ENCODE measurements at places on chromosomes 13 and 19.

DNA sequence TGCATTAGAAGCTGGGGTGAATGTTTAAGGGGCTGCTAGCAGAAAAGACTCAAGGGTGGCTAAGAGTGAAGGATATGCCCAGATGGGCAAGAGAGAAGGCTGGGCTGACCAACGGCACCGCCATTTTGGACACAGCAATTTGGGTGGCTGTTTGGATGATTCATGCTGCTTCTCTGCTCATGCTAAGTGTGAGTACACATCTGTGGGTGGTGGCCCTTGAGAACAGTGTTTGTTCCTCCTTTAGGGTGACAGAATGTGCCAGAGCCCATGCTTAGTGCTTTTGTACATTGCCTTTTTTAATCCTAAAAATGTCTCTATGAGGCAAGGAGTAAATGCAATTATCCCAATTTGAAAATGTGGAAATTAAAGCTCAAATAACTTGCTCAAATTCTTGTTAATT lies 9.8 kb downstream of the CBY2 start:
- peak; percentile 68 for DNase-seq

DNA sequence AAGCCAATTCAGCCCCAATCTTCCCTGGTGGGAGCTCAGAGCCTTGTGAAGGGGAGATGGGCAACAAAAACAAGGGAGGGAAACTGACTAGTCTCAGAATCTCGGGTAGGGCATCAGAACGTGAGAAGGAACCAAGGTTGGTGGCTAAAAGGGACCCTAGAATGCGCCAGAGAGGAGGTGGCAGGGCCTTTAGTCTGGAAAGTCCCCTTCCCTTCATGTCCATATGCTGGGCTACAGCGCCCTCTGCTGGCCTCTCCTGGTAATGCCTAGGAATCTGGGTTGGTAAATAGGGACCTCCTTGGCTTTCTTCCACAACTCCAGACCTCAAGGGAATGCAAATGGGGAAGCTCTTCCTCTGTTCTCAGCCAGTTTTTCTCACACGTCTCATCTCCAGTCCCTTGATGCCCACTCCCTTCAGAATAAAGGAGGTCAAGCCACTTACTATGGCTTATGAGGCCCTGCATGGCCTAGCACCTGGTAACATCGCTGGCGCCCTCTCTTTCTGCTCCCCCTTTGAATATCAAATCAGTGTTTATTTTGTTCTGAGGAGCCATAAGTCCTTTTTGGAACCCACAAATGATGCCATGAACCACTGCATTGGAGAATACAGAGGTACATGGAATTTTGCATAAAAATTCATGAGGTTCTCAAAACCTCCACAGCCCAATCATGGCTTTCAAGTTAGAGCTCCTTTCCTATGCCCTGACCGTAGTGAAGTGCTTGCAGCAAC lies 1.4 kb upstream of the CCDC97 start:
- DNase-seq, result peak; percentile 96

- peak; percentile 14 for DNase-seq
Observed at GRCh38 chr13:23268441-23268840, 87.7 kb downstream of the SGCG start.

- DNase-seq, result no peak
Observed at GRCh38 chr19:29635963-29636362, 29.3 kb upstream of the PLEKHF1 start.

GRCh38 chr19:4815426-4816201 lies 15.9 kb downstream of the TICAM1 start:
- peak; percentile 90 for DNase-seq

- DNase-seq, result no peak
Observed at GRCh38 chr13:78655906-78656305, 3.0 kb downstream of the OBI1 start.

DNA sequence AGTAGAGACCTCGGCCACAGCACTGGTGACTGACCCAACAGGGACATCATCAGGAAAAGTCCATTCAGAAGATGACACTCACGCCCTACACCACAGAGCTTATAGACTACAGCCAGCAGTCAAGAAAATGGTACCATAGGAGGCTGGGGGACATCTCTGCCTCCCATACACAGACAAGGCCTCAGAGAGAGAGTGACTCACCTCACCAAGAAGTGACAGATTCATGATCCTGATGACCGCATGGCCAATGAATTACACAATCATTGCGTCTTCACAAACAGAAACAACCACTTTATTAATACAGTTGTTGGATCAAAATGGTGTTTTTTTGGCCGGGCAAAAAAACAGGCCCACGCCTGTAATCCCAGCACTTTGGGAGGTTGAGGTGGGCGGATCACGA lies 260.8 kb upstream of the TSHZ3 start:
- DNase-seq, result no peak

DNA sequence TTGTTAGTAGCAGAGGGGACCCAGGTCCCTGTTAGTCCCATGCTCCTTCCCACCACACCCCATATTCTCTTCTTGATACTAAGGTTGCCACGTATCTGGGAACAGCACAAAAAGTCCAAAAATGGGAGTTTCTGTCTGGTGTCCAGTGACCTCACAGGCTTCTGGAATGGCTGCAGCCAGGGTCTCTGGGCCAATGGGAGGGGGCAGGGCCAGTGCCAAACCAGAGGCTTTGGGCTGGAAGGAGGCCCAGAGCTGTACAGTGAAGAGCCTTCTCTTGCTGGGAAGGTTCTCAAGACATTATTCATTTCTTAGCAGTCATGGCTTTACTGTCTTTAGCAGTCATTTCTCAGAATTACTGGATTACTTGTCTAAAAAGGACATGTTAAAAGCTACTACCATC lies 119.2 kb downstream of the FRY start:
- DNase-seq, result no peak

DNA sequence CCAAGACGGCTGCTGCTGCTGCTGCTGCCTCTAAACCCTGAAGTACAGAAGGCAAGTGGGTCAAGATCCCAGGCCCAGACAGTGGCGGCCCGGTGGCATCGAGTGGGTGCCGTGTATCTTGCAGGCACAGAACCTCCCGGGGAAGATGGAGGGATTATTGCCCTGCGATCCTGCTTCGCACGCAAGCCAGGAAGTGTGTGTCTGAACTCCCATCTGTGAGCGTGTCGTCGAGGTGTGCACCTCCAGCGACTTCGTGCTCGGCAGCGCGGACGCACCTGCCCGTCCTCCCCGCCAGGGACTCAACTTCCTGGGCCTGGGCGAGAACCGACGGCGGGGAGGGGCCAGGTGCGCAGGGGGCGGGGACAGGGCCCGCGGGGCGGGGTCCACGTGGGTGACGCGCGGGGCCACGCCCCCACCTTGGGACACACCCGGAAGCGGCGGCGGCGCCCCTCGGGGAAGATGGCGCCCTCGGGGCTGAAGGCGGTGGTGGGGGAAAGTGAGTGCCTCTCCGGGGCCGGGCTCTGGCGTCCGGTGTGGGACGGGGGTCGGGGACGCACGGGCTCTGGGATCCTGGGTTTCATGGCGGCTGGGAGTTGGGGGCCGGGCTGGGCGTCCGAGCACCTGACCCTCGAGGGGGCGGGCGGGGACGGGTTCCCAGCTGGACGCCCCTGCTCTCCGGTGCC lies at the start of gene STXBP2:
STXBP2 (plus strand) TSS at position 420 of the 683 bp plus-strand sequence; CDS start at position 460, 40 bp downstream.
- DNase-seq, result peak; percentile 89

DNA sequence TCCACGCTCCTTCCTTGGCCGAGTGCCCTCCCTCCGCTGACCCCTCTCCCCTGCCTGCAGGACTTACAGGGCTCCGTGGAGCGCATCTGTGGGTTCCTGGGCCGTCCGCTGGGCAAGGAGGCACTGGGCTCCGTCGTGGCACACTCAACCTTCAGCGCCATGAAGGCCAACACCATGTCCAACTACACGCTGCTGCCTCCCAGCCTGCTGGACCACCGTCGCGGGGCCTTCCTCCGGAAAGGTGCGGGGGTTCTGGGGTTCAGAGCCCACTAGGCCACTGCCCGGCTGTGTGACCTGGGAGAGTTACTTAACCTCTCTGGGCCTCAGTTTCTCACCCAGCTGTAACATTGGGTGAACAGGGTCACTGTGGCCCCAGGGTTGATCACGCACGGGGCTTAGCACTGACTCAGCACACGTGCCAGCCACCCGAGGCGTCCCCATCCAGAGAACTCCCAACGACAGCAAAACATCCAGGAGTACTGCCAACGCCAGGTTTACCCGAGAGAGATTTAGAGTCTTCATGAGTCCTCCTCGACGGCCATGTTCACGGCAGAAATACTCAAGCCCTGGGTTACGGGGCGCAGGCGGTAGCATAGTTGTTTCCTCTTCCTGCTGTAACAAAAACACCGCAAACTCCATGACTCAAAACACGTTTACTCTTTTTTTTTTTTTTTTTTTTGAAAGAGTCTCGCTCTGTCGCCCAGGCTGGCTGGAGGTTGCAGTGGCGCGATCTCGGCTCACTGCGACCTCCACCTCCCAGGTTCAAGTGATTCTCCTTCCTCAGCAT lies 9.7 kb upstream of the SPACA4 start:
- DNase-seq, result no peak

GRCh38 chr13:106104281-106104901 lies 431.1 kb downstream of the EFNB2 start:
- DNase-seq, result no peak

DNA sequence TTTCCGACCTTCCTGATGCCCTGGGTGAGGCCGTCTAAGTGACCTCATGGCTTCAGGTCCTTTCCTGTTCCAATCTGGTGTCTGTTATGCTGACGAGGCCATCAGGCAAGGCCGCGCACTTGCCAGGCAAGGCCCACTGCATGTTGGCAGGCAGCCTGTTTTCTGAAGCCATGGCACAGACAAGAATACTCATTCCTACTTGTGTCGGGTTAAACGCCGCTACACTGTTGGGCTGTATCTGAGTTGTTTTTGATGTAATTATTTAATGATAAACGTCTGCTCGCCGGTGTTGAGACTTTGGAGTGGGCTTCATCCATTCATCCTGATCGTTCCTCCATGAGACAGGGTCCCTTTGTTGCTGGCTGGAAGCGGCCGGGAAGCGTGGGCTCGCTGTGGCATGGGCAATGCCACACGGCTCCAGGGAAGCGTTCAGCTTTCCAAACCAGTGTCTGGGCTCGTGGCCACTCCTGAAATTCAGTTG lies 92.1 kb downstream of the ATP11A start:
- no peak for DNase-seq

DNA sequence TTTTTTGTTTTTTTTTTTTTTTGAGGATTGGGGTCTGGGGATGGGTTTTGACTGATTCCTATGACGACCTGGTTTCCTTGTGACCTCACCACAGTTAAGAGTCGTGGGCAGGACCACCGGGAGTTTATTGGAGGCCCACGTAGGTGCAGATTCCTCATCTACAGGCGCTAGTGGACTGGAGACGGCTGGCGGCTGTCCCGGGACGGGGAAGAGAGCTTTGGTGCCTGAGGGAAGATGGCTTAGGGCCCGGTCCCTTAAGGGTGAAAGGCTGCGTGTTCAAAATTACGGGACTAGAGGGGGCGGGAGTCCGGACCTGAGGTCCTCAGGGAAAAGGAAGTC lies 682 bp upstream of the TEAD2 start:
- peak; percentile 11 for DNase-seq

GRCh38 chr13:94974015-94974951 lies 261.9 kb upstream of the SOX21 start:
- no peak for DNase-seq

GRCh38 chr13:51721496-51721895 lies 82.5 kb downstream of the DHRS12 start:
- DNase-seq, result no peak

- no peak for DNase-seq
Observed at GRCh38 chr13:51613535-51613934, 29.3 kb downstream of the WDFY2 start.

DNA sequence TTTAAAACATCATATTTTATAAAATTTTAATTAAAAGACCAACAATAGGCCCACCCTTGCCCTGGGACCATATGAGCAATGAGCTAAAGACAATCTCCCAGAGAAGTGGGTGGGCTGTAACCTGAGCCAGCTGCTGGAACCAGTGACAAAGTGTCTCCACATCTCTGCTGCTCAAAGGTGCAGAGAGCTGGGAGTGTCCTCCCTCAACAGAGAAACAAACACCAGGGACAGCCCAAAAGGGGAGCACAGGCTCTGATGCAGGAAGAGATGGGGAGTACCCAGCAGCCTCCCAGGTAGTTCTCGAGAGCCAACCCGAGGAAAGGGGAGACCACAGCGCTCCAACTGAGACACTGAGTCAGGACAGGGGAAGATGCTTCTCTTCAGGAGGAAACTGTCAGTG lies 39.1 kb downstream of the DOCK9 start:
- DNase-seq, result no peak

DNA sequence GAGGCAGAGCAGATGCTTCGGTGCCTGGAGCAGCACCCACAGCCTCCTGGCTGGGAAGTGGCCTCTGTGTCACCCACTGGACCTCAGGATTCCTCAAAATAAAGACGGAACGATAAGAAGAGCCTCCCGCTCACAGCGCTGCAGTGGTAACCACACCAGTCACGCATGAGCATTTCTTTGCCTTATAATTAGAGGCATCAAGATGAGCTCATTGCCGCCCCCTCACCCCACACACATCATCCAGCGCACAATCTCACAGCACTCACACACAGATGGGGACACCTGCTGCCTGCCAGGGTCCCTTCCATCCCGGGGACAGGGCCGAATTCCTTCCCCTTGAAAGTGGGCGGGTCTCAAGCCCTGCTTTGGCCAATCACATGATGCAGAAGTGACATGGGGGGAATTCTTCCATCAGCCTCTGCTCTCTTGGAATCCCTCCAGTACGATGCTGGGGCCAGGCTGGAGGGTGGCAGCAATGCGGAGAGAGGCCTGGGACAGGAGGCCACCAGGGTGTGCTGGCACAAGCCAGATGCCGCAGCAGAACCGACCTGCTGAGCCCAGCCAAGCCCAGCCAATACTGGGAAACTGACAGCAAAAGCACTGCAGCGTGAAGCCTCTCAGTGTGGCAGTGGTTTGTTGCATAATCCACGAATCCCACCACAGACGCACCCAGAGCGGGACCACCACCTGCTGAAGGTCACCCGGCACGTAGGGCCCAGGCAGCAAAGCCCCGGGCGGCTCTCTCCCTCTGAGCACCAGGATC lies 16.0 kb downstream of the PIP5K1C start:
- peak; percentile 42 for DNase-seq

GRCh38 chr19:5048727-5049553 lies 80.0 kb downstream of the KDM4B start:
- DNase-seq, result no peak

DNA sequence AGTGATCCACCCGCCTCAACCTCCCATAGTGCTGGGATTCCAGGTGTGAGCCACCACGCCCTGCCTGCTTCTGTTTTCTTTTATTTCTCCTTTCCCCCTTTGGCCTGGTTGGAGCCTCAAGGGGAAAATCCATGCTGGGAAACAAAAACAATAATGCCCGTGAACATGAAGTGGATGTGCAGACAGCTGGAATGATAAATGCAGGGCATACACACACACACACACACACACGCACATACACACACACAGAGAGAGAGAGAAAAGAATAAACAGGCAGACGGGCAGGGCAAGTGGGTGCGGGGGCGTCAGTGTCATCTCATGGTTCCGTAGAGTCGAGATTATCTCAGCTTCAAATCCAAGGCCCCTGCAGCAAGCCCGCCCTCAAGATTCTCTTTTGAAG lies 4.4 kb upstream of the PLEKHF1 start:
- no peak for DNase-seq

All from suppressor macrophage treated with lipopolysaccharide for 4 hours (primary cell).